ENCODE measurements at places on chromosomes 1 and 21.
A peak's percentile ranks its signal among the peaks of the same experiment; 100 is the strongest.

- DNase-seq: no peak
These were observed 185.8 kb downstream of the NRIP1 start for GRCh38 chr21:14878971-14879370.

GRCh38 chr1:40650075-40650474 is 15.4 kb downstream of the RIMS3 start:
- DNase-seq: no peak

DNA sequence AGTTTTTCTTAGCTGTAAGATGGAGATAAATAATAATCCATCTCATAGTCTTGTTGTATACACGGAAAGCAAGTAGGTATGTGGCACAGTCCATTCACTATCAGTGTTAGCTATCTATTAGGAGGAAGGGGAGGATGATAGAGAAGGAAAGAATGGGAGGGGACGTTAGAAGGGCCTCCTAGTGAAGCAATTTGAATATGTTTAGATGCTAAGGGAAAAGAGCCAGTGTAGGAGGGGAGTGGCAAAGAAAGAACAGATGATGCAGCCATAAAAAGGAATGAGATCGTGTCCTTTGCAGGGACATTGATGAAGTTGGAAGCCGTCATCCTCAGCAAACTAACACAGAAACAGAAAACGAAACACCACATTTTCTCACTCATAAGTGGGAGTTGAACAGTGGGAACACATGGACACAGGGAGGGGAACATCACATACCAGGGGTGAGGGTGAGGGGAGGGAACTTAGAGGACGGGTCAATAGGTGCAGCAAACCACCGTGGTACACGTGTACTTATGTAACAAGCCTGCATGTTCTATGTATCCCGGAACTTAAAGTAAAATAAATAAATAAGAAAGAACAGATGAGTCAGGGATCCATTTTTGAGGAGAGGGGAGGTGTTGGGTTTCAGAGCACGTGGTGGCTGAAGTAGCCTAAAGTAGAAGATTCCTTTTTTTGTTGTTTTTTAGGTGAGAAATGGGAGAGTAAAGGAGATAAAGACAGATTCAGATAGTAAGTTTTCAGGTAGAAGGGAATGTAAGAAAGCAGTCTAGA is 124.1 kb downstream of the POU2F1 start:
- DNase-seq: no peak

GRCh38 chr1:246445503-246445902 is 61.6 kb downstream of the SMYD3 start:
- no peak for DNase-seq

- DNase-seq: no peak
These were observed 62.3 kb downstream of the KAZN start for GRCh38 chr1:14660801-14661200.

DNA sequence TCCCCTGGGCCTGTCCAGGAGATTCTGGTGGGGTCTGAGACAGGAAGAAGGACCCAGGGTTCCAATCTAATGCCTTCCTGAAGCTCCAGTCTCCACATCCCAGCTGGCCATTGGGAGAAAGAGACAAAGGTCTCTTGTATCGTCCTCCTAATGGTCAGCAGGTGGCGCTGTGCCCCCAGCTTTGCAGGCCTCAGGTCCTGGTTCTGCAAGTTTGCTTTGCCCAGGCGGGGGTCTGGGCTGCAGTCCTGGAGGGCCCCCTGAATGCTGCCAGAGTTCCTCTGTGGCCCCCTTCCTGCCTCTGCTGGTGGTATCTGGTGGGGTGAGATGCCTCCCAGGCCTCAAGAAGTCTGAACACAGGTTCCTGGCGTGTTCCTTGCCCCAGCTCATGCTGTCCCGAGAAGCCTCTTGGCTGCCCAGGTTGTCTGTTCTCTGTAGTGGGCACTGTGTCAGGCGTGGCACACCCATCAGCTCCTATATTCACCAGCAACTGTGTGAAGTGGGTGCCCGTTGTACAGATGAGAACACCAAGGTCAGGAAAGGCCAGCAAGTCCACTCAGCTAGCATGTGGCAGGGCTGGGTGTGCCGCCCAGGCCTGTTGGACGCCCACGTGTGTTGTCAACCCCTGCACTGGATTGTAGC is 33.8 kb upstream of the CSF3R start:
- peak; percentile 10 for DNase-seq

DNA sequence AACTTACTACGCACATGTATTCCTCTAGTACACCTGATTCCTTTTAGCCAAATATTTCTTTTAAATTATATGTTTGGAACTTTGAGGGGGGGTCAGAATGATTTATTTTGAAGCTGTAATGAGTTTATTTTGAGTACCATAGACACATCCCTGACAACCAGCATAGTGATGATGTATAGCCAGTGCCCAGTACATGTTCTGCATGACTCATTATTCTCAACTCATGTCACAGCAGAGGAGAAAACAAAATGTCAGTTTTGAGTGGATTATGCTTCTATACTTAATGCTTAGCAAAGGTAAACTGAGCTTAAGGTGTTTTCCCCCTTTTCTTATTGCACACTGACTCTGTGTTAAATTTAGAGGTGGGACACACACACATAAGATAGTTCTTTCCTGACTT is 22.4 kb upstream of the LEPR start:
- DNase-seq: no peak

GRCh38 chr1:240652549-240652948 is 40.6 kb upstream of the GREM2 start:
- DNase-seq: no peak

GRCh38 chr1:19375631-19376400 is 63.7 kb downstream of the SLC66A1 start:
- no peak for DNase-seq

GRCh38 chr21:22020221-22020620 is 1022.0 kb downstream of the NCAM2 start:
- no peak for DNase-seq

DNA sequence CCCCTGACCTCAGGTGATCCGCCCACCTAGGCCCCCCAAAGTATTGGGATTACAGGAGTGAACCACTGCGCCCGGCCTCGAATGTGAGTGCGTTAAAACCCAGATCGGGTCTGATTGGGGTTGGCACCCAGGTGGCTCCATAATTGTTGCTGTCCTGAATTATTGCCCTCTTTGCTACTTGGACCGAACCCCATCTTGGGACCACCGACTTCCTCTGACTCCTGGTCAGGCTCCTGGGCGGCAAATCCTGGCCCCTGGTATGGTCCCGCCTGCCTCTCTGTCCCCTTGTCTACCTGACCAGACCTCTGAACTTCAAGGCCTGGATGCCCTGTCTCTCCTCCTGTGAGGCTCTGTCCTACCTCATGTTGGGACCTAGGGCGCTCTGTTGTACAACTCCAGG is 32.8 kb downstream of the L1TD1 start:
- no peak for DNase-seq

DNA sequence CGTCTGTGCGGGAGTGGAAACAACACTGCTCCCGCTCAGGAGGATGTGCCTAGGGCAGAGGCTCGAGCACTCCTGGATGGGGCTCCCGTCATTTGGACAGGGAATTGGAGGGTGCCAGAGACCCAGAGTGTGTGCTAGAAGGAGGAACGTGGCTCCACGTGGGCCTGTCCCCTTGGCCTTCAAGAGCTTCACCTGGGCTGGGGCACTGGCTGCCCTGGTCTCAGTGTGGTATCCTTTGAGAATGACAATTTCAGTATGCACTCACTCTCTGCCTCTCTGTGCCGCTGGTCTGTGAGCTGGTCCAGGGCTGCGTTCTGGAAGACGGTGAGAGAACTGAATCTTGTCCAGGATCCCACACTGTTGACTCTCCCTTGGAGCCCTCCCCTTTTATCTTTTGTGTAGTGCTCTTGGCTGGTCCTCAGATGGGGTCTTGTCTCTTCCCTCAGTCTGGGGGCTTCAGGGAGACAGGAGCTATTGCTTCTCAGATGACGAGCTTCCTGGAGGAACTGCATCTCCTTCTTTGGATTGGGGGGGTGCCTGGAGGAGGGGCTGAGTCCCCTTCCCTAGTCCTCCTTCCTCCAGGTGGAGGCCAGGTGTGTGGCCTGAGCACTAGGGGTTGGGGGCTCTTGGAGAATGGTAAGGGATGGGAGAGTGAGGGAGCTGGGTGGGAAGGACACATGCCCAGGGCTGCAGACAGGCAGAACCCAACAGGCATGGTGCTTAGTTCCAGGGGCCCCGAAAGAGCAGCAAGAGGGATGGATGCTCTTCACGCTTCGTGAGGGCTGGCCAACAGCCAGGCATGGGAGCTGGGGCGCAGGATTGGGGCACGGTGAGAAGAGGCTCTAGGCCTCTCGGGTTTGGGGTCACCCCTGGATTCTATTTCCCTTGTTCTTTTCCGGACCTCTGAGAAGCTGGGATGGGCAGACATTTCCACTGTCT is 14.8 kb upstream of the ETV3L start:
- no peak for DNase-seq

DNA sequence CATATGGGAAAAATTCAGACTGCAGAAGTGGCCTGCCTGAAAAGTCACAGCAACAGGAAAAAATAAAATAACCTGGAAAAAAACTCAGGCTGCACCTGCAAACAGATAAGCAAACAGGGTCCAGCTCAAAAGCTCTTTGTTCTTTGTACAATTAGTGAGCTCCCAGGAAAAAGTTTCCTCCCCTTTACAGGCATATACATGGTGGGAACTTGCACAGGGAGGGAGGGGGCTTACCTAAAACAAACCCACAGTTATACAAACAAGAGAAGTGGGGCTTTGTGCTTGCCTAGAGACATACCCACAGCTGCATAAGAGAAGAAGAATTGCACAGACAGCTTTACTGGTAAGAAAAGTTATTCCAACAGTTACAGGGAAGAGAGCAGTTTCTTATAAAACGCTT is 31.7 kb upstream of the COG2 start:
- DNase-seq: no peak

GRCh38 chr1:244896550-244896949 is 32.2 kb upstream of the HNRNPU start:
- no peak for DNase-seq

DNA sequence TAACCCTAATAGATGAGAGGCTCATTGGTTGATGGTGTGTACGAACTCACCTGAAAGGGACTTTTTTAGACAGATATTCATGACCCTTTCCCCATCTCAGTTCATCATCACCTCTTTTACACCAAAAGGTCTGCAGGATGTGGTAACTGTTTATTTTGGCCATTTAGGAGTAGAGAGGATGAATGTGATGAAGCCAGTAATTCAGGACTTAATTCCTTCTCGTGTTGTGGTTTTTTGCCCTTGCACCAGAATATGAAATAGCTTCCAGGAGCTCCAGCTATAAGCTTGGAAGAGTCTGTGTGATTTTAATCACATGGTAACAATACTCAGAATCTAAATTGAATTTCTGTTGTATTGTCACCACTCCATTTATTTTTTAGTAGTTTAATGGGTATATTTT is 189.4 kb upstream of the KCTD3 start:
- DNase-seq: no peak

- DNase-seq: no peak
These were observed 18.0 kb downstream of the MPZL1 start for GRCh38 chr1:167739752-167740151.

DNA sequence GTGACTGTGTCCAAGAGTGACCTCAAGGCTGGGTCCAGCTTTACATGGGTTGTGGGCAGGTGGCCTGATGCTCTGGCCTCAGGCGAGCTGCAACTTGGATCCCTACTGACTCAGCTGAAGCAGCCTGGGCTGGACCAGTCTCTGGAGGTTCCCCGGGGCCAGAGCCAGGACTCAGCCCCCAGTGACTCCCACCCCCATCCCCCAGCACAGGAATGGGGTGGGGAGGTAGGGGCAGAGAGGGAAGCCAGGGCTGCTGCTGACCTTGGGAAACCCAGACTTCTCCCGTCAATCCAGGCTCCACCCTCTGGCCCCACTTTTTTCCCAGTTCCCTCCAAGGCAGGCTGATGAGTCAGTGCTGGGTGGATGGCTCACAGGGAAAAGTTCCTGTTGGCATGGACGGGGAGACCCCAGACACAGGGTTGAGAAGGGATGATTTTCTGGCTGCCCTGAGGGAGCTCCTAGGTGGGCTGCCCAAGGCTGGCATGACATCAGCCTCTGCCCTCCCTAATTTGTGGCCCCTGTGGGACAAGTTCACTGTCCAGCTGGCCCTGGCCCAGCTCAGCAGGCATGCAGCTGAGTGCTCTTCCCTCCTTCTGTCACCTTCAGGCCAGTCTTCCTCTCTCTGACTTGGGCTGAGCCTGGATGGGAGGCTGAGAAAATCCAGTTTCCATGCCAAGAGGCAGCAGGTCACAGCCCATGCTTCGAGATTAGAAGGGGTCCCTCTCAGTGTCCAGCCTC is 2.2 kb downstream of the ZC3H12A start:
- no peak for DNase-seq

- DNase-seq: no peak
These were observed 192.9 kb upstream of the GALNT2 start for GRCh38 chr1:229874136-229874535.

- no peak for DNase-seq
These were observed 287.5 kb upstream of the DAB1 start for GRCh38 chr1:57711326-57711725.

DNA sequence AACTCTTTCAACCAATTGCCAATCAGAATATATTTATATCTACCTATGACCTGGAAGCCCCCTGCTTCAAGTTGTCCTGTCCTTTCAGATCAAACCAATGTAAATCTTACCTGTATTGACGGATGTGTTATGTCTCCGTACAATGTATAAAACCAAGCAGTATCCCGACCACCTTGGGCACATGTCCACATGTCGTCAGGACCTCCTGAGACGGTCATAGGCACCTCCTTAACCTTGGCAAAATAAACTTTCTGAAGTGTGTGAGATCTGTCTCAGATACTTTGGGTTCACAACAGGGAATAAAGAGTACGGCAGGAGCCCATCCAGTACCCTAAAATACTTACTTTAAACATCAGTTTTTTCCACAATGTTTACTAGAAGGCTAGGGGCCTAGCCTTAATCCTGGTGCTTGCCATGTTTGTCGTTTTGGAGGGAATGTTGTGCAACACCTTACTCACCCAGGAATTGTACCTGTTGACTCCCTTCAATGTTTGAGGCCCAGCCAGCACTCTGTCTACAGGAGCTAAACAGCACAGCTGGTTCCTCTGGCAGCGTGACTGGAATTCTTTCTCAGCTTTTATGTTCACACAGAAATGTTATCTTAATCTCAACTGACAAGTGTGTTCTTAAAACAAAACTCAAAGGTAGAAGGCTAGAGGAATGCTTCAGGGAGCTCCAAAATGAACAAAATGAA is 90.8 kb upstream of the USP25 start:
- no peak for DNase-seq

GRCh38 chr1:25616095-25616986 is at the start of gene MAN1C1:
MAN1C1 (plus strand) TSS chr1:25616791; CDS start chr1:25617798, 1,007 bp downstream.
- DNase-seq: peak; percentile 90

GRCh38 chr1:221161571-221162041 is 282.4 kb downstream of the HLX start:
- DNase-seq: no peak

GRCh38 chr1:205692423-205692822 is 12.1 kb upstream of the SLC45A3 start:
- no peak for DNase-seq

DNA sequence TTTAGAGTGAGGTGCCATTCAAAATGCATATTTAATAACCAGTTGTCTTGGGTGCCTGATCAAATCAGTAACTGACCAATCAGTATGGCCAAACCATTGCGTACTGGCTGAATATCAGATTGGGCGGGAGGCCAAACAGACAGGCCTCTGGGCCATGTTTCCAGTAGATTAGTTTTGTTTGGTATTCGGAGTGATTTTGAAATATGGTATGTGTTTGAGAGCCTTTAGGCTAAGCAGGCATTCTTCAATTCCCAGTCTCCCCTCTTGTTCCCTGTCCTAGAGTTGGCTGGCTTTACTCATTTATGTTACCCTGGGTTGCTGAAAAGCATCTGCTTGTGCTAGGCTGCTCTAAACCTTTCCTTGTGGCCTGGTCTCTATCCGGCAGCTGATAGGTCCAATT is 80.1 kb downstream of the BACH1 start:
- DNase-seq: no peak

- DNase-seq: no peak
These were observed 33.6 kb downstream of the SLC35D1 start for GRCh38 chr1:67020304-67020703.

All from immature natural killer cell (primary cell).